GM06990 (cell line): ENCODE measurements at places on chromosomes 3 and 15.

DNA sequence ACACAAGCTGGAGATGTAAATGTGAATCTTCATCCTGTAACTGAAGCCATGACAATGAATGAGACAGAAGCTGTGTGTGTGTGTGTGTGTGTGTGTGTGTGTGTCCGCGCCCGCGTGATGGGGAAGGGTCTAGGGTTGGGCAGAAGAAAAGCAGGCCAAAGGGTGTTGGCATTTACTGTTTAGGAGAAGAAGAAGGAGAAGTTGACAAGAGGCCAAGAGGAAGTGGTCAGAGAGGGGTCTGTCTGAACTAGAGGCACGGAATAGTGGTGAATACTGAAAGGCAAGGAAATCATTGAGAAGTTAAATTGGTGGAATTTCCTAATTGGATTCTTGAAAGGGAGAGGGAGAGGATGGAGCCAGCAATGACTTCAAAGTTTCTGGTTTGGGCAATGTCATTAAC is 5.6 kb upstream of the NCEH1 start:
- DNase-seq = no peak

DNA sequence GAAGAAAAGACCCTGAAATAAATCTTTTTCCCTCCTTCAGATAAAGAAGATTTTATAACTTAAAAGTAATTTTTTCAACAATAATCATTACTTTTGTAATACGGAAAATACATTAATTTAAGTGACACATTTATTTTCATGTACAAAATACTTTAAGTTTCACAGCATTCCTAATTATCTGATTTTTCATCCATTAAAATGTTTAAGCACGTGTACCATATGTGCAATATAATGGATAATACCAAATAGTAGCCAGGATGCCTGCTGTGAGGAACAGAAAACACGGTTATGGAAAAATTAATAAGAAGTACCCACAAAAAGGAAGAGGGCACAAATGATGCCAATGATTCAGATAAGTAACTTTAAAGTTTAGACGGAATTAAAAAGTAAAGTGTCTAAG is 33.5 kb downstream of the ADAM10 start:
- no peak for DNase-seq

- DNase-seq = no peak
Observed at GRCh38 chr15:95528920-95529319, 801.6 kb upstream of the NR2F2 start.

GRCh38 chr3:39388741-39389248 is 5.6 kb downstream of the SLC25A38 start:
- peak; percentile 62 for DNase-seq

DNA sequence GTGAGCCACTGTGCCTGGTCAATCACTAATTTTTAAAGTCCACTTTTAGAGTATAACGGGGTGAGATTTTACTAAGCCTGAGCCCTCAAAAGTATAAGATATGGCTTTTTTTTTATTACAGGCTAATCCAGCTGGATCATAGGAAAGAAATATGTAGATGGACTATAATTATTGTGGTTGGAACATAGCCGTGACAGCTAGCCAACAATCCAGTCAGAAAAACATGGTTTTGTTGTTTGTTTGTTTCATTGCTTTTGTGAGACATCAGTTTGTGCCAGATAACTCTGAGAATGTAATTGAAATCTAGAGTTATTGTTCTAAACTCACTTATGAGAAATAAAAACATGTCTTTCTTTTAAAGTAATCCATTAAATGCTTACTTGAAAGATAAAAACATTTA is 37.3 kb upstream of the ATOSA start:
- DNase-seq = no peak

DNA sequence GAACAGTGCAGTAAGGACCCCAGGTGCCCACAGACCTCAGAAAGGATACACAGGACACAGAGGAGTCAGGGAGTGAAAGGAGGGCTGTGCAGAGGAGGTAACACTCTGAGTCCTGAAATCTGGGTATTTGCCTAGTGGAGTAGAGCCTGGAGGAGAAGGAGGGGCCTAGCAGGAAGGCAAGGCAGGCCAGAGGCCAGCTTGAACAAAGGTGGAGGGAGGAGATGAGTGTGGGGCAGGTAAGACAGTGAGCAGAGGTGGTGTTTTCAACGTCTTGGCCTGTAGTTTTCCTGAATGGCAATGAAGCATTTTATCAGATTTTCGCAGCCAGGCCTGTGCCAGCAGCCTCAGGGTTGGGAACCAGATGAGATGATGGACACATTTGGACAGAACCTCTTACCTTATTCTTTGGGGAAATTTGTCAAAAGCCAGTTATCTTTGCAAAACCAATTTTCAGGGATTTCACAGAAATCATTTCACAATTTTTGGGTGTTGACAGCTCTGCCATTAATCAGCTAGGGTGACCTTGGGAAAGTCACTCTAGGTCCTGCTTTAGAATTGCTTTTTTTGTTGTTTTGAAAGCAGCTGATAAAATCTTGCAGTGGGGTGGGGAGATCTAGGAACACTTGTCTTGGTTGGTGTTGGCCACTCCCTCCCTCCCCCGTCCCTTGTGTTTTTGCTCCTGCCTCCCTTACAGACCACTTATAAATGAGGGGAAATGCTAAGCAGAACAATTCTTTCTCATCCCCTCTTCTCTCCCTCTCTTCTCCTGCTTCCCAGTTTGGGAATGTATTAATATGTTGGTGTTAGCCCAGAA is 38.4 kb downstream of the SPSB4 start:
- no peak for DNase-seq

- DNase-seq = no peak
Observed at GRCh38 chr15:91182101-91182500, 82.0 kb downstream of the SV2B start.
